ENCODE measurements at places on chromosomes 16 and 17.

DNA sequence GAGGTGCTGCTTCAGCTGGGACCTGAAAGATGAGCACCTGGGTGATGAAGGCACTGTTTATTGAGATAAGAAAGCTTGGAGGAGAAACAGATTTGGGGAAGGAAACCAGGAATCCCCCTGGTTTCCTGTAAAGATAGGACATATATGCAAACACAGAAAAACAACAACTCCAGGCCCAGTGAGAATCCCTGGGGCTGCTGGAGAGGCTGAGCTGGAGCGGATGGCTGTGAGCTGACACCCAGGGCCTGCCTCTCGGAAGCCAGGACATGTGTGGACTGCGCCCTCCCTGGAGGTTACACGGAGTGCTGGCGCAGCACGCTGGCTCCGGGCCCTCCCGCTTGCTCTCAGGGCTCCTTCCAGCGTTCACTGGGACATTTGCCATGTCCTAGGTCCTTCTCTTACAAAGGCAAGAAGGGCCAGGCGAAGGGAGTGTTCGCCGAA is 57.5 kb downstream of the CYB5B start:
- no peak for DNase-seq

GRCh38 chr16:89046491-89046890 is 47.2 kb upstream of the ACSF3 start:
- DNase-seq = no peak

DNA sequence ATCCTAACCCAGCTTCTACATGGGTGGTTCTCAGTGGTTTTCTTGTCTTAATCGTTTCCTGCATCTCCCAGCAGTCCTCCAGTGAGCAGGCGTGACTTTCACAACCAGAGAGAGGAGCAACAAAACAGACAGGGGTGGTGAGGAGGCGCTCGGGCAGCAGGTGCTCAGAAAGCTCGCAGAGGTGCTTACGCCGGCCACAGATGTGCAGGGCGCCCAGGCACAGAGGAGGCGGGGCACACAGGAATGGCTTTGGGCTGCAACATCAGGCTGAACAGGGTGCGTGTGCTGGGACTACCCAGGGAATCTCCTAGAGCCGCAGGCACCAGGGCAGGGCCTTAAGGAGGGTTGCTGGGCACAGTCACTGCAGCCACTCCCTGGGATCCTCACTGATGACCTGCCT is 32.6 kb downstream of the KLHDC4 start:
- no peak for DNase-seq

- DNase-seq = peak; percentile 15
Measured at GRCh38 chr16:5056352-5056751, 9.4 kb downstream of the C16orf89 start.

- DNase-seq = no peak
Measured at GRCh38 chr16:87434146-87434667, 42.1 kb downstream of the MAP1LC3B start.

DNA sequence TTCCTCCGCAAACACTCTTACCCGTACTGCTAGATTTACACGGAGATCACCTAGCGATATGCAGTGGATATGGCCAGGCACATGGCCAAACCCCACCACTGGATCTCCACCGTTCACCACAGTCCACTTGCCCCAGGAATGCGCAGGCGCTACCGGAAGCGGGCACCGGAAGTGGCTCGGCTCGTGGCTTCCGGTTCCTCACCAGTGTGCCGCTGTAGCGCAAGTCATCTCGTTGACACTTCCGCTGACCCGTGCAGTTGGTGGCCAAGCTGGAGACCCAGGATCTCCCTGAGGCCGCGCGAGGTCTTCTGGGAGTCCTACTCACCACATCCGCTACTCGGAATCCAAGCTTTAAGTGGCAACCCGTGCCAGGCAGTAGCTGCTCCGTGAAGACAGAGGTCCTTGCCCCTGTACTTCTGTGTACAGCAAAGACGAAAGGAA is 11.5 kb downstream of the ZNF597 start:
- peak; percentile 15 for DNase-seq

GRCh38 chr17:73938706-73939105 is 264.8 kb upstream of the RPL38 start:
- DNase-seq = no peak

GRCh38 chr16:76885776-76886537 is 305.0 kb upstream of the MON1B start:
- no peak for DNase-seq

GRCh38 chr16:22205577-22206012 is 483 bp upstream of the EEF2K start:
- no peak for DNase-seq

DNA sequence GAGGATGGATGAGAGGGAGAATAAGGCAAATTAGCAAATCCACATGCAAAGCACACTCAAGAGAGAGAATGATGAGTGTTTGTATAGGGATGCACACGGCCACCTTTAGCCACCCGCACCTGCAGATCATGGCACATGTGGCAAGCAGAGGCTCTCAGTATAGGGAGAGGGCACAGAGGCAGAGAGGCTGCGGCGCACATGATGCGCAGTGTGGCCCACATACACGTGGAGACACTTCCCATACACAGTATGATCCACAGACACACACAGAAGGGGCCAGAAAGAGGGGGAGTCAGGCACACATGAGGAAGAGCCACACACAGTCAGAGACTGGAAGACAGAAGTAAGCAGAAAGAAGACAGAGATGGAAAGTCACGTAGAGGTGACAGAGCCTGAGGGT is 6.5 kb upstream of the CHD3 start:
- no peak for DNase-seq

- no peak for DNase-seq
Measured at GRCh38 chr16:88924834-88925539, 52.0 kb downstream of the CBFA2T3 start.

GRCh38 chr17:30788918-30789317 is 35.6 kb downstream of the CRLF3 start:
- no peak for DNase-seq

DNA sequence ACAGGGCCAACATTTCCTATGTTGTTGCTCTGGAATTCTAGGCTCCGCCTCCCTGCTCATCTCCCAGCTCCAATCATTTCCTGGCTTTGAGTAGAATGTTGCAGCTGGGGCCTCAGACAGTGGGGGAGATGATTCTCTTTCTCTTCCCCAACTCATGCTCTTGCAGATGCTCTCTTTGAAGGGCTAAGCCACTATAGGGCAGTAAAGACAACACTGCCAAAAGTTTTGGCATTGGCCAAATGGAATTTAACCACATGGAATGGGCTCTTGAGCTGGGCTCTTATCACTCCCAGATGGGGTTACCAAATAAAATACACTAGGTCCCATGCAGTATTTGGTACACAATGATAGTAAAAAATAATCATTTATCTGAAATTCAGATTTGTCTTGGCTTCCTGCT is 19.6 kb upstream of the EFCAB13 start:
- no peak for DNase-seq

DNA sequence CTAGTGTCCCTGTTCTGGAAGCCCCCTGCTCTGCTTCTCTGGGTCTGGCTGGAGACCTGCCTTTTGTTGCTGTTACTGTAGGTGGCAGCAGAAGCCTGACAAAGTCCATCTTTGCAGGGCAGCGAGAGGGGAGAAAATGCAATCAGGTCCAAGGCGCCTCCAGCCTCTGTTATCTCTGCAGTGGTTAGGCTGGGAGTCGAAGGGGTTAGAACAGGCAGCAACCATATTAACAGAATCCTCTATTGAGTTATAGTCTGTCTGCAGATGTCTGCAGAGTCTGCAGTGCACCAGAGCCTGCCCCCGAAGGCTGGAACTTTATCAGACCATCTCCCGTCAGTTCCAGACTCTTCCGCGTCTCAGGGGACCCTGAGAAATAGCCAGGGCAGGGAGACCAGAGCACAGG is 404.9 kb upstream of the EEF2KMT start:
- no peak for DNase-seq

- DNase-seq = no peak
Measured at GRCh38 chr16:54242199-54242598, 44.4 kb downstream of the IRX3 start.

DNA sequence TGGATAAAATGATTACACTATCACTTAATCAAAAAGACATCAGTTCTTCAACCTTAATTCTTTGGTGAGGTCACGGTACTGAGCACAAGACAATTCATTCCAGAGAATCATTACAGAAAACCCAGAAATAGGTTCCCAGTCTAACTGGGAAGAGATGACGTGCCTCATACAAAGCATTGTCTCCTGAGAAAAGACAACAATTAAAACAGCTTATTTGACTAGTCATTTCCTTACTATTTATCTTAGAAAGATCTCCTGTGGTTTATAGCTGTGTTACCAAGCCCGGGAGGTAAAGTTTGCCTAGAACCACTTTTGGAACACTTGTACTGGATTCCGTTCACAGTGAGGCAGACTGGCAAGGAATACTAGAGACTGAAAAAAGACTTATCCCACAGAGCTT is 5.1 kb downstream of the PHF12 start:
- DNase-seq = no peak

GRCh38 chr17:64343071-64343774 is 47.4 kb downstream of the PECAM1 start:
- no peak for DNase-seq

DNA sequence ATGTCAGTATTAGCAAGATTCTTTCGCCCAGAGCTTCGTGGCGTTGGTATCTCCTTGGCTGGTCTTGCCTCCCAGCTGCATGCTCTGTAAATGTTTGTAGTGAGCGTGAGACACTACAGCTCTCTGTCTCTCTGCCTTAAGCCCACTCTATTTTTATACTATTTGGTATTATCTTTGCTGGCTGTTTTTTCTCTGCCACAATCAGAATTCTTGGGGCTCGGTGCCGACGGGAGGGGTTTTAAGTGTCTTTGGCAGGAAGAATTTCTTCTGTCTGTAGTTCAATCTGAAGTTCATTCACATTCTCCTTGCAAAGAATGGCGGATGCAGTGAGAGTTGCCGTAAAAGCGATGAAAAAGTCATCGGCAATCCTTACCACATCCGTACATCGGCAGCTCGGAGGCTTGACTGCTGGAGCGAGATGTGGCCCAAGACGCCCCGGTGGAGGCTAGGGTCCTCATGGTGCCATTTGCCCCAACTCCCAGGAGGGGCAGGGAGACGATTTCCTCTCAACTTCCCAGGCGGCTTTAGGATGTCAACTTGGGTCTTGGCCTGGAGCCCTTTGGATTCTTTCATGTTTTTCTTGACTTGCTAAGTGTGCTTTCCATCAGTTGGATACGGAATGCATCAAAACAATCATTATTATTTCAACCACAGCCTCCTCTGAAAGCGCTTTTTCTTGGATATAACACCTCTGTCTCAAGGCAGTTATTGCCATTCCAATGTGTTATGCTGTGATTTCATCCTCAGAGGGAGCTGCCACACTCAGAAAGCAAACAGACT is 132.3 kb upstream of the SDK2 start:
- DNase-seq = no peak

- DNase-seq = no peak
Measured at GRCh38 chr16:56931271-56931891, 561 bp upstream of the HERPUD1 start.

DNA sequence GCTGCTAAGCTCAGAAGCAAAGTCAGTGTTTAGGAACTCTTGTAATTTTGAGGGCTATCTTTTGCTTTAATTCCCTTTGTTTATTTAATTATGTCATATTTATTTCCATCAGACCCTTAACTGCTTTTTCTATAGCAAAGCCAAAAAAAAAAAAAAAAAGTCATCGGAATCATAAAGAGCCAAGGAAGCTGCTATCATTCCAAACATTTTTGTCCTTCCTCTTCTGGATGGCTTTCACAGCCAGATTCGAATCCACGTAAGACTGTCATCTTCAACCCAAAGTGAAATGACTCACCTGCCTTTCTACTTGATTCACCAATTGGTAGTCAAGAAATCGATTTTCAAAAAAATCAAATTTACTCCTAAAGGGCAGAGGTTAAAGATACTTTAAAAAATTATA is 38.4 kb downstream of the WIPI1 start:
- DNase-seq = no peak

GRCh38 chr17:60422162-60422665 is at the start of gene CHCT1:
Gene CHCT1 (plus strand): TSS chr17:60422489. CDS start chr17:60422593, 104 bp downstream.
- DNase-seq = no peak

- DNase-seq = no peak
Measured at GRCh38 chr16:23229714-23230113, 47.2 kb downstream of the SCNN1G start.

DNA sequence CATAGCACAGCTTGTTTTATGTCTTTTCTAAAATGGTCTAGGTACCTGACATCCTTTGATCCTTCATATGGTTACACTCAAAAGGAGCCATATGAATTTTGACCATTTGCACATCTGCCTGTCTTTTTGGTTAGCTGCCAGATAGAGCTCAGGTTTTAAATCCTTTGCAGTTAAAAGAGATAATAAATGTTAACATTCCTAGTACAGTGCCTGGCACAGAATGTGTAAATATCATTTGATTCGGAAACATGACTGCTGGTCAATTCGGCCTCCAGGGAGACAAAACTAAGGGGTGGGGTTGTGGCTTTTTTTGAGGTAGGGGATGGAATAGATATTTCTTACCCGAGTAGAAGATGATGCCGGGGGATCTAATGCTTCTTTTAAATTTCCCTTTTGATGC is 64.2 kb downstream of the FTO start:
- no peak for DNase-seq

- no peak for DNase-seq
Measured at GRCh38 chr16:68227183-68227793, 8.6 kb downstream of the ESRP2 start.

DNA sequence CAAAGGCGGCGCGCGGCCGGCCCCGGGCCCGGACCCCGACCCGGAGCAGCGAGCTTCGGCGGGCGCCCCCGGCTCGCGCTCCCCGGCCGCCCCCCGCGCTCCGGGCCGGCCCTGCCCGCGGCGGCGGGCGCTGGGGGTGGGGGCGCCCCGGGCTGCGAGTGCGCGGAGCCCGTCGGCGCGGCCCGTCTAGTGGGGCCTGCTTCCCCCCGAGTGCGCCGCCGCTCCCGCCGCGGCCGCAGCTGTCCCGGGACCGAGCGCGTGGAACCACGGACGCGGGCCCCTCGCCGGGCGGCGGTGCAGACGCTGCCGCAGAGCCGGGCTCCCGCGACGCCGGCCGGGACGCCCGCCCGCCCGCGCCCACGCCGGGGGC is 308 bp downstream of the ADCY9 start:
- no peak for DNase-seq

DNA sequence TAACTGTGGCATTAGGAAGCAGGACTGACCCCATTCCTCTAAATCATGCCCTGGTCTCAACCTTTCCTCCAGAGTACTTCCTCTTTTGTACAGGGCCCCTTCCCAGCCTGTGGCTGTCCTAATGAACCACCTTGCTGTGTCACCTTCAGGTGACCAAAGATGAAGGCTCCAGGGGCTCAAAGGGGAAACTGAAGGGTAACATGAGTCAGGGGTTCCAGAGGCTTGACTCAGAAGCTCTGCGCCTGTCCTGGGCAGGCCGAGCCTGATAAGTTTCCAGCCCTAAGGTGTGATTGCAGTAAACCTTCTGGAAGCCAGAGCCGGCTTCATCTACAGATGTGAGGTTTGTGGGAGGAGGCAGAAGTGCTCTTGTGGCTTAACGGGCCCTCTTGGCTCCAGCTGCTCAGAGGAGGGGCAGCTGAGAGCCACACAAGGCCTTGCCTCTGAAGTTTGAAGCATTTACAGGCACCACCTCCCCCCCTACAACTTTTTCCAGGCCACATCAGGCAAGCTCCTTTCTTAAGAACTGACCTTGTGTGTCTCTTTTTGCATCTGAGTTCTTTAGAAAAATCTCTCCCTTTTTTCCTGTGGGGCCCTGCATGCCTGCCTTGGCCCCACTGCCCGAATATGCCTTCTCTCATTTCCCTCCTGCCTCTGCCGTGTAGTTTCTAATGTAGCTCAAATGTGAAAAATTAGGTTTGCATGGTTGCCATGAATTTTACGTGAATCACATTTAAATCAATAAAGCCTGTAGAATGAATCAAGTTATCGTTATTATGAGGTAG is 149.9 kb downstream of the CLEC16A start:
- DNase-seq = peak; percentile 45

- no peak for DNase-seq
Measured at GRCh38 chr16:65867276-65867960, 499.1 kb upstream of the CDH5 start.

GRCh38 chr16:86189934-86190333 is 291.0 kb downstream of the IRF8 start:
- no peak for DNase-seq

All from activated CD4-positive, alpha-beta T cell treated with anti-CD3 and anti-CD28 coated beads for 1 hour (primary cell).